Spinal cord (tissue), 10 donors: ENCODE measurements at places on chromosomes 13 and 19.
A peak's percentile ranks its signal among the peaks of the same experiment; 100 is the strongest.

DNA sequence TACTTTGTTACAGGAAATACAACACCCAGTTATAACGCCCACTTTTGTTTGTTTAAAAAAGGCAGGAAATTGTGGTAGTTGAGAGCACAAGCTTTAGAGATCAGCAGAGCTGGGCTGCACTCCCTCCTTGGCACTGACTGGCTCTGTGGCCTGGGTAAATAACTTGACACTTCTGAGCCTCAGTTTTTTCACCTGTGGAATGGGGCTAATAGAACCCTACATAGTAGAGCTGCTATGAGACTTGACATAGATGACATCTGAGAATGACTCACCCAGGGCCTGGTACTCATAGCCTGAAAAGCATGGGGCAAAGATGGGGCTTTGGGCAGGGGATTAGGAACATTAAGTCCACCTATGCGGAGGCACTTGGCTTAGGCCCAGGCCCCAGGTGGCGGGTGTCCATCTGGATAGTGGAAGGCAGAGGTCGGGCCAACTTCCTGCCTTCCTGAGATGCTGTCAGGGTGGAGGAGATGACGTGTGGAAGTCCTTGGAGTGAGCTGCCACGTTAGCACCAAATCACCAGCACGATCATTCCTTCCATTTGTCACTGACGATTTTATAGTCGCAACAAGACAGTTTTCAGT lies 159.1 kb downstream of the KATNAL1 start:
- DNase-seq, result no peak

DNA sequence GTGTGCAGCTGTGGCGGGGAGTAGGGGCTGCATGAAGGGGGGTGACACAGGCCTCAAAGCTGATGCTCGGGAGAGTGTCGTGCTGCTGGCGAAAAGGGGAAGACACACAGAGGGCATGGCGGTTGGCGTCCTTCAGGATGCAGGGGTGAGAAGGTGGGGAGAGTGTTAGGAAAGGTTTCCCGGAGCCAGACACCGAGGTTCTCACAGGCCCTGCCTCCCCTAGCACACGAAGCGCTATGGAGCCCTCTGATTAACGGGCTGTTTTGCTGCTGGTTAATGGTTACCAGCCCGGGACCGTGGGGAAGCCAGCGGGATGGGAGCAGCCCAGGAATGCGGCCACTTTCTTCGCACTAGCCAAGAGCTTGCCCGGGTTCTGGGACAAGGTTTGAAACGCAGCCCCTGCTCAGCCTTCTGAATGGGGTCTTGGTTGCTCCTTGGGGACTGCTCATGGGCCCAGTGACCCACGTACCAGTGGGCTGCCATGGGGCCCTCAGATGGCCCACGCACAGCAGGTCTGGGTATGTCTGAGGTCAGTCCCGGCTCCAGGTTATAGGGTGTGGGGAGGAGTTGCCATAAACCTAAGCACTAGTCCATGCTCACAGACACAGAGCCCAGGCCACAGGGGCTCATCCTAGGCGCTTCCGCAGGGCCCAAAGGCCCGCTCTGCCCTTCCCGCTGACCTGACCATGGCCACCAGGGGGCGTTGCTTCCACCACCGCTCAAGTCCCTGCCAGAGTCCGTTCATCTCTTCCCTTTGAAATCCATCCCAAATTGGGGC lies 31.3 kb upstream of the ISYNA1 start:
- DNase-seq, result peak; percentile 75

GRCh38 chr19:14167576-14168138 lies 31.3 kb upstream of the ASF1B start:
- DNase-seq, result no peak

DNA sequence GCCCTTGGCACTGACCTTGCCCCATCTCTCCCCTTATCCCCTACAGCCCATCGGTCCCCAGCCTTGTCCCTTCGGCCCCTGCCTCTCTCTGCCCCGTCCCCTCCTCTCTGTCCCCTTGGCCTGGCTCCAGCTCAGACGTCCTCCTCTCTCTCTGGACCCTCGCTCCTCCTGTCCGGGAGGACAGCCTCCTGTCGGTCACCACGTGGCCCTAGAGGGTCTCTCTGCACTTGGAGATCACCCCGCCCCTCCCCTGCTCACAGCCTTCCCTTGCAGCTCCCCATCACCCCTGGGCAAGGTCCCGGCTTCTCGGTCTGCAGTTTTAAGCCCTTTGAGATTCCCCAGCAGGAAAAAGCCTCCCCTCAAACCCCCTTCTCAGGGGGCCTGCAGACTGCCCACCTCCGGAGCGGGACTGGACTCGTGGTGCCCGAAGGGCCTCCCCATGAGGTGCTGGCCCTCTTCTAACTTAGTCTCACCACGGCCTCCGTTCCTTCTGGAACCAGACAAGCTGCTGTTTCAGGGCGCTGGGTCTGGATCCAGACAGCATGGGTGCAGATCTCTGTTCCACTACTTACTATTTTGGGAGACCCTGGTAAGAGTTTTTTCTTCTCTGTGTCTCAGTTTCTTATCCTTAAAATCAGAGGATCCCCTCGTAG lies 3.3 kb upstream of the KLK15 start:
- no peak for DNase-seq

DNA sequence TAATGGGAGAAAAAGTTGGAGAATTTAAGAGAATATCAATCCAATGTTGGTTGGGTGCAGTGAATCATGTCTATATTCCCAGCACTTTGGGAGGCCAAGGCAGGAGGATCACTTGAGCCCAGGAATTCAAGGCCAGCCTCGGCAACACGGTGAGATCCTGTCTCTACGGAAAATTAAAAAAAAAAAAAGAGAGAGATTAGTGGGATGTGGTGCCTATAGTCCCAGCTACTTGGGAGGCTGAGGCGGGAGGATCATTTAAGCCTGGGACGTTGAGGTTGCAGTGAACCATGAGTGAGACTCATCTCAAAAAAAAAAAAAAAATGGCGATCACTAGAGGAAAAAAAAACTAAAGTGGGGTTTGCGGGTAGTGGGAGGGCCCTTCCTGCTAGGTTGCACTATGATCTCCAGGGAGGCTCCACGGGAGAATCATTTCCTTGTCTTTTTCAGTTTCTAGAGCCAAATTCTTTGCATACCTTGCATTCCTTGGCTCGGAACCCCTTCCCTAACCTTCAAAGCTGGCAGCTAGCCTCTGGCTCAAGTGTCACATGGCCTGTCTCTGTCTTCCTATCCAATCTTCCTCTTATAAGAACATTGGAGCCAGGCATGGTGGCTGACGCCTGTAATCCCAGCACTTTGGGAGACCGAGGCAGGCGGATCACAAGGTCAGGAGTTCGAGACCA lies 5.8 kb upstream of the ERCC2 start:
- DNase-seq, result no peak

DNA sequence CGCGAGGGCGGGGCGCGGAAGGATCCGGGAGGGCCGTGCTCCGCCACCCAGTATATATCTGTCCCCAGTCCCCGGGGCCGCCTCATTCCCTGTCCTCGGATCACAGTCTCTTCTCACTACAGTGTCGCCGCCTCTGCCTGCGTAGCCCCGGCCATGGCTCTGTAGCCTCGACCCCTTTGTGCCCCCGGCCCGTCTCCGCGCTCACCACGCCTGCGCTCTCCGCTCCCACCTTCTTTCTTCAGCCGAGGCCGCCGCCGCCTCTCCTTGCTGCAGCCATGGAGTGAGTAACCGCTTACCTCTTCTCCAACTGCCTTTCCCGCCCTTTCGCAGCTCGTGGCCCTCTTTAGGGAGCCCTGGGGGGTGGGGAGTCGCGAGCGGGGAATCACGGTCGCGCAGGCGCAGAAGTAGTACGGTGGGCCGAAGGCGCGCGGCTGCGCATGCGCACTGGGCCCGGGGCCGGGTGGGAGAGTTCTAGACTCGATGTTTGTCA lies at the start of the genes ATF5 and NUP62:
TSS of gene ATF5 (plus strand) at position 85 of the 490 bp plus-strand sequence. CDS start 1,646 bp downstream, outside the sequence.
TSS of gene NUP62 (minus strand) at position 384 of the 490 bp plus-strand sequence. CDS start 19,697 bp downstream, outside the sequence.
- DNase-seq, result no peak

- DNase-seq, result peak; percentile 64
Measured at GRCh38 chr19:1725100-1726064, 27.9 kb upstream of the ONECUT3 start.

DNA sequence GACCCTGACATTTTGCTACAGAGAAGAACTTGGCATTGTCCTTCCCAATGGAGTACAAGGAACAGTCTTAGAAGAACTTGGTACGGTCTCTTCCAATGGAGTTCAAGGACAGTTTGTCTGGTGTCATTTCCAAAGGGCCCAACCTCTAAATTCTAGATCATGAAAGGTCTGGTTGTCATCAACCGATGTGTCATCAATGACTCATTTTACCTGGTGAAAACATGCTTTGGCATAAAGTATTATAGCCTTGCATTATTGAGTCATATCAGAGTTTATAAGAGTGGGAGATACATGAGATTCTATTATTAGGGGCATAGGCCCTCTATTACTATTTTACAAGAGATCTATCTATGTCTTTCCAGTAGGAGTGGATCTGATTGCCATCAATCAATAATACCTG lies 4.3 kb downstream of the CYP2B6 start:
- DNase-seq, result no peak

- peak; percentile 55 for DNase-seq
Measured at GRCh38 chr13:35768073-35768472, 291.6 kb upstream of the MAB21L1 start.

- no peak for DNase-seq
Measured at GRCh38 chr19:28686756-28687155, 526.2 kb downstream of the UQCRFS1 start.

GRCh38 chr19:19294914-19295313 lies 21.8 kb upstream of the TM6SF2 start:
- no peak for DNase-seq

DNA sequence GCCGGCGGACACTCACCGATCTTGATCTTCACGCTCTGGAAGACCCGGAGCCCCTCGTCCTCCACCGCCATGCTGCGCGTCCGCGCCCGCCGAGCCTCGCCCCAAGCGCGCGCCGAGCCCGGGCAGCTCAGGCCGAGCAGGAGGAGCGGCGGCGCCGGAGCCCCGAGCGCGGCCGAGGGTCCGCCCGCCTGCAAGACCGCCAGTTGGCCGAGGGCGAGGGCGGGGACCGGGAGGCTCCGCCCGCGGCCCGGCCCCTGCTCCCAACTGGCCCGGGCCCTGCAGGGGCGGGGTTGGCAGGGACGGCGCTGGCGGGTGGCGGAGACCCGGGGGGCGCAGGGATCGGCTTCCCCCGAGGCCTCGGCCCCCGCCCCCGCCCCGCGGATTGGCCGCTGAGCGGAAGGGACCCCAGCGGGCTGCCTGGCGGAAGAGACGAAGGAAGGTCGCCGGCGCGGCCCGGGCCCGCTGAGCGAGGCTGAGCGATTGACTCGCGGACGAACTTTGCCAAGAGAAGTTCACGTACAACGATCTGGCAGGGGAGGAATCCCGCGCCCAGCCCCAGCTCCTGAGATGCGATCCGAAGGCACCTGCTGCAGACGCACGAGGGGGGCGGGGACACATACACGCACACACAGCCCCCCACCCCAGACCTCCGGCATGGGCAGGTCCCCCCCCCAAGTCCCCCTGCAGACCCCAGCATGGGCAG lies at the start of gene RASA3:
TSS of gene RASA3 (minus strand) at position 205 of the 703 bp plus-strand sequence. CDS start at position 71, 134 bp downstream.
- DNase-seq, result peak; percentile 75

- DNase-seq, result no peak
Measured at GRCh38 chr19:2952953-2953481, 8.2 kb upstream of the ZNF77 start.

- no peak for DNase-seq
Measured at GRCh38 chr13:73089213-73089612, 30.4 kb downstream of the KLF5 start.

DNA sequence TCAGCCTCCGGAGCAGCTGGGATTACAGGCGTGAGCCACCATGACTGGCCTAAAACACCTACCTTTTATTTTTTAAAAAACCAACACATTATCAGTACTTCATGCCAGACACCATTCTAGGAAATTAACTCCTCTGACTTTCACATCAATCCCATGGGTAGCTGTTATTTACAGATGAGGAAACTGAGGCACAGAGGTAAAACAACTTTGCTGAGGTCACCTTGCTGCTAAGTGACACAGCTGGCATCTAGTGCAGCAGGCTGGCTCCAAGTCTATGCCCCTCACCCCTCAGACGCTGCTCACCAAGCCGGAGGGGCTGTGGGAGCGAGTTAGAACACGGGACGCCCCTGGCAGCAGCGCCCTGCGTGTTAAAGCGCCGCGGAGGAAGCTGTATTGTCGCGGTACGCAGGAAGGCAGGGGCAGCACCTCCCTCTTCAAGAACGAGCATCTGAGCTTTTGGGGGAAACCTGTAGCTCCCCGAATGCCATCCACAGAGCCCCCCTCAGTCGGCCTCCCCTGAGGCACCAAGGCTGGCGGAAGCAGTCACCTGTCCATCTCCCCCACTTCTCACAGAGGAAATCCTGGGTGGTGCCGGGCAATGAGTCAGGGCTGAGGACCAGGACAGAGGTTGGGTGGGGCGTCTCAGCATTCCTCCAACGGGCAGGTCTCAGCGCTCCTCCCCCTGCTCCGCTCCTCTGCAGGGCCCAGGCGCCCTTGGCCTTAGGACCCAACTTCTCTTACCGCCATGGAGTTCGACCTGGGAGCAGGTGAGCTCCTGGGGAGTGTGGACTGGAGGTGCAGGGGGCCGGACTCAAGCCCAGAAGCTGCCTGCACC lies at the start of gene C19orf33:
TSS of gene C19orf33 (plus strand) at position 735 of the 835 bp plus-strand sequence. CDS start at position 746, 11 bp downstream.
- DNase-seq, result no peak

- DNase-seq, result no peak
Measured at GRCh38 chr19:33214596-33214995, 11.1 kb downstream of the SLC7A10 start.

DNA sequence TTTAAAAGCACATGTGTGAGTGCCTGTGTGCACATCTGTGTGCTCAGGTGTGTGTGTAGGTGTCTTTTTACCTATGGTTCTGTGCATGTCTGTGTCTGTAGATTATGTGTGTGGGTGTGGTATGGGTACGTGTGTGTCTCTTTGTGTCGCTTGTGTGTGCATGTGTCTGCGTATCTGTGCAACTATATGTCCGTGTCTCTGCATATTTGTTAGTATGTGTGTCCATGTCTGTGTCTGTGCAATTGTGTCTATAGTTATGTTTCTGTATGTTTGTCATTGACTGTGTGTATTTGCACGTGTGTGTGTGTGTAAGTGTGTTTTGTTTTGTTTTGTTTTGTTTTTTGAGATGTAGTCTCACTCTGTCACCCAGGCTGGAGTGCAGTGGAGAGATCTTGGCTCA lies 7.3 kb upstream of the KCTD15 start:
- no peak for DNase-seq

DNA sequence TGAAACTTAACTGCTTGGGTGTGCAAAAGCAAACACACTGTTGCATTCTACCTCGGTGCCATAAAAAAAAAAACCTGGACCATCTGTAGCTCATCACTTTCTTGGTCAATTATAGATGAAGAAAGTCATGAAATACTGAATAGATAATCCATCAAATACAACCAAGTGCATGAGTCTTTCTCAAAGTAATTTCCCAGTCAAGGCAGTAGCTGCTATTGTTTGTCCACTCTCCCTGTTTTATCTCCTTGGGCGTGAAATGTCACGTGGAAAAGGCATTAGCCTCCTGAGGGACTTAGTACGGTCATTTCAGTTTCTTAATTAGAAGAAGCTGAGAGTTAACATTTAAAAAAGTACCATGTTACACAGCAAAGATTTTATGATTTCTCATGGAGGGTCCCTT lies 1697.9 kb downstream of the PCDH9 start:
- no peak for DNase-seq

- no peak for DNase-seq
Measured at GRCh38 chr19:18637673-18638630, 1.1 kb downstream of the KLHL26 start.

DNA sequence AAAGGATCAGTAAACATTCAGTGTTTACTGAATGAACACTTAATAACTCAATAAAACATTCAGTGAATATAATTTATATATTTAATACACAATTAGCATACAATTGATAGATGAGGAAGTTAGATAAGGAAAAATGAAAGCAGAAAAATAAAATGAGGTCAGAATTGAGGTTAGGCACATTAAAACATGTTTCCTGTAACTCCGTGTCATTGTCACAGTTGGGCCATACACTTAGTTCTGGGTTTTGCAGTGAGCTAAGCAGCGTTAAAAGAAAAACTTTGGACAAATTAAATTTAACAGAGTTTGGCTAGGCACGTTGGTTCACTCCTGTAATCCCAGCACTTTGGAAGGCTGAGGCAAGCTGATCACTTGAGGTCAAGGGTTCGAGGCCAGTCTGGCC lies 71.4 kb downstream of the MIPEP start:
- DNase-seq, result no peak
